ENCODE measurements at places on chromosomes 3 and 15.
A peak's percentile ranks its signal among the peaks of the same experiment; 100 is the strongest.

GRCh38 chr3:27325419-27325818 is 43.8 kb downstream of the NEK10 start:
- DNase-seq = no peak

DNA sequence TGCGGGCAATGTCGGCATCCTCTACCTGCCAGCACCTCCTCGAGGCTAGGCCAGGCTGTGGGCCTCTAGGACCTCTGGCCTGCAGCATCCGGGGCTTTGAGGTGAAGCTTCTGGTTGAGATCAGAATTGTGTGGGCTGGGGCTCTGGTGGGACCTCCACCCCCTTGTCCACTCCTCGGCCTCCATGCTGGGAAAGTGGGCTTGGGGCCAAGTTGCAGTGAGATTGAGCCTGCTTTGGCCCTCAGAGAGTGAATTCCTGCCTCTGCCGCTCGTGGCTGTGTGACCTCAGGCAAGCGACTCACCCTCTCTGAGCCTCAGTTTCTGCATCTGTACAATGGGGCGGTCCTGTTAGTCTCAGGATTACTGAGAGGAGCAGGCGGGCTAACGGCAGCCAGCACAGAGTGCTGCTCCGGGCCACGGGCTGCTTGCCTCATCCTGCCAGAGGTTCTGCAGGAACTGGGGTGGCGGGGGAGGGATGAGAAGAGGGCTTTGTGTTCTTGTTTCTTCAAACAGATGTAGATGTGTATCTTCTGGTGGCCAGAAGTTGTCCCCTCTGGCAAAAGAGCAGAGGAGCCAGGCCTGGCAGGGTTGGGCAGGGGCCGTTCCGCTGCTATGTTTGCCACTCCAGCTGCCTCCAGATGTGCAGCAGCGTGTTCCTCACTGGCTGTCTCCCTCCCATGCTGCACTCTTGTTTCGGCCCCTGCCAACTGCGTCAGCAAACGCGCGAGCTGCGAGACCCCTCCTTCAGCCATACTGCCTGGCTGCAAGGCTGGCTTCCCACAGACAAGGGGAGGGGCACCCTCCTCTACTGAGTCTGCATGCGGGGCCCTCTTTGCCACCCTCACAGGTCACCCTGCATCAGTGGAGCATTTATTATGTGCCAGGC is 33.7 kb downstream of the FBLN2 start:
- DNase-seq = no peak

GRCh38 chr15:42707873-42708544 is 28.9 kb downstream of the CDAN1 start:
- DNase-seq = no peak

- no peak for DNase-seq
These were observed 67.1 kb downstream of the ABHD5 start for GRCh38 chr3:43757666-43758321.

GRCh38 chr15:52558196-52558595 is 10.6 kb downstream of the ARPP19 start:
- DNase-seq = peak; percentile 64

- no peak for DNase-seq
These were observed 22.0 kb upstream of the PLA2G4E start for GRCh38 chr15:42042602-42043400.

- DNase-seq = no peak
These were observed 20.1 kb downstream of the KBTBD8 start for GRCh38 chr3:67018105-67018788.

DNA sequence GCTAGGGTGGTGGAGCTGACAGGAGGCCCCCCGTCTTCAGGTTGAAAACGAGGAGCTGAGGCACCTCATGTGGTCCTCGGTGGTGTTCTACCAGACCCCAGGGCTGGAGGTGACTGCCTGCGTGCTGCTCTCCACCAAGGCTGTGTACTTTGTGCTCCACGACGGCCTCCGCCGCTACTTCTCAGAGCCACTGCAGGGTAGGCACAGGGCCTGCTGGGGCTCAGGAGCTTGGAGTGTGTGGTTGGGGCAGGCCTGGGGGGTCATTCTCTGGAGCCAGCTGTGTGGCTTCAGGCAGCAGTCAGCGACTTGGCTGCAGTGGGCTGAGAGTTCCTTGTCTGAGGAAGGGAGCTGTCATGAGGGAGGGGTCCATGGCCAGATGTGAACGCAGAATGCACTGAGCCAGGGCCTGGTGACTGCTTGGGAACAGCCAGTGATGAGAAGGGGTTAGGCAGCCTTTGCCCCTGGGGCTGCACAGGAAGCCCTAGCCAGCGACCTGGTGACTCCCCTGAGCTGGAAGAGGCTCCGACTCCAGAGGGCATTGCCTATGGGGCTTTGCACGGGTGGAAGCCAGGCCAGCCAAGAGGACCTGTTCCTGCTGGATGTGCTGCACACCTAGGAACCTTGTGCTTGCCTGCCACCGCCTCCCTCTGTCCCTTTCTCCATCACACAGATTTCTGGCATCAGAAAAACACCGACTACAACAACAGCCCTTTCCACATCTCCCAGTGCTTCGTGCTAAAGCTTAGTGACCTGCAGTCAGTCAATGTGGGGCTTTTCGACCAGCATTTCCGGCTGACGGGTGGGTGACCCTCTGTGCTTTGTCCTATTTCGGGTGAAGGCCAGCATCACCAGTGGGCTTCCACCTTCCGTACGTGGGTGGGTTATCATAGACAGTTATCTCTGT is 4.9 kb upstream of the STAB1 start:
- DNase-seq = no peak

All from CD4-positive, alpha-beta T cell treated with Interleukin-15 for 4 hours (primary cell).